ENCODE measurements at places on chromosomes 7 and 10. TPM values are rescaled to one million over a fixed set of nuclear protein-coding genes. Genes with fewer than 3 reads are reported as not detected.

Gene TMEM225B
- total RNA-seq: 2.0 TPM

Gene UPK3BL2
- 13.9 TPM for total RNA-seq

Gene CPA5
- 0.28 TPM for total RNA-seq

Gene KIAA1549
- total RNA-seq: 7.6 TPM

Gene EGFR
- total RNA-seq: 91.3 TPM

Gene NKX2-3
- not detected for total RNA-seq

Gene FLNC
- total RNA-seq: 3.2 TPM

Gene RBM28
- 30.6 TPM for total RNA-seq

Gene ZPBP
- not detected for total RNA-seq

Gene FAM25G
- not detected for total RNA-seq

Data from adrenal gland (tissue), 19 donors.